Kidney epithelial cell (primary cell): ENCODE measurements at places on chromosomes 3 and 15.

DNA sequence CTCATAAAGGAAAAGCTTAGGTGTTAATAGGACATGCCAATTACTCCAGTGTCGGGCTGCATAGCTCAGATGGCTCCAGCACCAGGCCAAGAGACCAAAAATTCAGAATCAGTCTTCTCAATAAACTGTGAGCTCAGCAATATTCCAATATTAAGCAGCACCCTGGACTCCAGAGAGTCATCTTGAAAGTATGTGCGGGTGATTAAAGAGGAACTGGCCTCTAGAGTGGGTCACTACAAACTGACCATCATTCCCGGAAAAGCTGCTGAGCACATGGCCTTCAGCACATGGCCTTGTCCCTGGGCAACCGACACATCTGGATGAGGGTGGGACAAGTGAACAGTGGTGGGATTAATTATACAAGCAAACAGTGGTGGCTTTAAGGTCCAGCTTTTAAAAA is 59.0 kb downstream of the MAGI1 start:
- DNase-seq: no peak

DNA sequence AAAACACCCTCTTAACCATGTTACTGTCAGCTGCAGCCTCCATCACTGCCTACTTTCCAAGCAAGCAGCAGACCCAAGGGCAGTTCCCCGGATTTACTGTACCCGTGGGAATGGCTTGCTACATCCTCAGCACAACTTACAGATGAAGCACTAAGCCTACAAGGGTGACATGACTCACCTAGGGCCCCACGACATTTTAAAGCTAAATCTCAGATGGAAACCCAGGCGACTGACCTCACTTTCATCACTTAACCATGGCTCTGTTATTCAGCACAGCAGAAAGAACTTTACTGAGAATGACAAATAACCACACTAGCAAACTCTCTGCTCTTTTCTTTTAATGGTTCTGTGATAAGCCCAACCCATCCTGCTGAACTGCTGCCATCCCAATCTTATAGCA is 65.6 kb downstream of the SUMF1 start:
- DNase-seq: no peak

GRCh38 chr3:55161231-55161630 is 233.4 kb upstream of the LRTM1 start:
- DNase-seq: no peak

DNA sequence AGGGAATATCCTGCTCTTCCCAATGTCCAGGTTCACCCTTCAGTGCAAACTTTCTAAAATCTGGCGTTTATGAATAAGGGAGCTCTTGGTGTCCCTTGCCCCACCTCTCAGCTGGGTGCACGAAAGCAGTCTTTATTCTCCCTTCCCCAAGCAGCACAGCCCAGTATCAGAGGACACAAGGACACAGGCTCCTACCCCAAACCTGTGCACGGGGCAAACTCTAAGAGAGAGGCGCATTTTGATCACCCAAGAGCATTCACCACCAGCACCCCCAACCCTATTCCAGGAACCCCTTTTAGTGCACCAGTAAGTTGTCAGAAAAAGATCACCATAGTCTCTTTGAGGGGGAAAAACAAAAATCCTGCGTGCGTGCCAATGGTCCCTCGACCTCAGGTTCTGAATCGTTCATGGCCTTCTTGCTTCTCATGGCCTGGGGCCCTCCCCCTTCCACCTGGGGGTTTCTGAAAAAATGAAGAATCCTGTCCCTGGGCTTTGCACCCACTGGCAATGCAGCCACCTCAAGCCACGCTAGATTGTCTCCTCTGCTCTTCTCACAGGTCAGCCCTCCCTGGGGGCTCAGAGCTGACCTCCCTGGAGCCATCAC is 78.9 kb downstream of the FAM174B start:
- DNase-seq: no peak

DNA sequence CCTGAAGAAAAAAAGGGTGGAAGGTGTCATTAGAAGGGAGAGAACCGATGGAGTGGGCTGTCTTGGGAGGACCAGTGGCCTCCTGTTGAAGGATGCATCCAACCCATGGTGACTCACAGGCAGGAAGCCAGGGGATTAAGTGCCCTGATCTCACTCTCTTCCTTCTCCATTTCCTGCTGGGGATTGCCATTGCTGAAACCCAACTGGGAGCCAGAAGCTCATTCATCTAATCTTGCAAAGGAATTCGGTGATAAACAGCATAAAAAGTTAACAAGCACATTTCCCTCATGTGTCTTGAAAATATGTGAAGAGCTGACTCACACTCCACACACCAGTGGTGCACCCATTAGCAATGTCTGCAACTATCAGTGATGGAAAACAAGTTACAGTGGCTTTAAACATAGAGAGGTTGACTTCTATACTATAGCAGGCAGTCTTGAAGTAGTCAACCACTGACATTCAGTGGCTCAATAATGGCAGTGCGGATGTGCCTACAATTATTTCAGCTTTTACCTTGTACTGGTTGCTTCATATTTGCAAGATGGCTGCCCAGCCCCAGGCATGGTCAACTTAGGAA is 12.8 kb upstream of the CSRNP1 start:
- DNase-seq: no peak

- DNase-seq: no peak
Observed at GRCh38 chr3:76698136-76698706, 341.7 kb upstream of the ROBO2 start.

GRCh38 chr3:152688313-152688712 is 146.6 kb upstream of the P2RY1 start:
- DNase-seq: no peak

GRCh38 chr15:27585041-27585640 is 514.0 kb downstream of the OCA2 start:
- DNase-seq: no peak

- no peak for DNase-seq
Observed at GRCh38 chr15:43212951-43213350, 7.9 kb downstream of the EPB42 start.

GRCh38 chr3:101995371-101996046 is 146.2 kb downstream of the NFKBIZ start:
- no peak for DNase-seq

DNA sequence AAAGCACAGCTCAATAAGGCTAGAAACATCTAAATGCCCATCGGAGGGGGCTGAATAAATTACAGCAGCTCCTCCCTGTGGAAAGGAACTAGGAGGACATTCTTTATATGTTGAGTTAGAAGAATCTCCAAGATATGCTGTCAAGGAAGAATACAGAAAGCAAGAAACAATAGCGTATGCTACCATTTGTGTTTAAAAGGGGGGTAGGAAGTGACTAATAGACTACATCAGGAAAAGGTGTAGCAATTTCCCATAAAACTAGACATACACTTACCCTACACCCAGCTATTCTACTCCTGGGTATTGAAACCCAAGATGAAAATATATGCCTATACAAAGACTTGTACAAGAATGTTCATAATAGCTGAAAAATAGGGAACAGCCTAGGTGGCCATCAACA is 21.6 kb downstream of the SEC61A1 start:
- no peak for DNase-seq

GRCh38 chr15:45689616-45690015 is 54.8 kb downstream of the SQOR start:
- DNase-seq: no peak

DNA sequence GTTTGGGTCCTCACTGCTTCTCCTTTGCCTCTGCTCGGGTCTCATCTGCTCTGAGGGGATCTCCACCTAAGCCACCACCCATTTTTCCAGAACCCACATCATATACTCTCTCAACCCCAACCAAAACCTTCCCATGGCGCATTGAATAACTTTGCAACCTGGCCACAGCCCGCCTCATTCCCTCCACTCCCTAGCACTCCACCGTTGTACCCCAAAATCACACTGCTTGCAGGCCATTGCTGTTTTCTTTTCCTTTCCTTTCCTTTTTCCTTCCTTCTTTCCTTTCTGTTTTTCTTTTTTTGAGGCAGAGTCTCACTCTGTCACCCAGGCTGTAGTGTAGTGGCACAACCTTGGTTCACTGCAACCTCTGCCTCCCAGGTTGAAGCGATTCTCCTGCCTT is 3.1 kb upstream of the VPS18 start:
- DNase-seq: no peak
